Common myeloid progenitor, CD34-positive (primary cell): ENCODE measurements at places on chromosomes 3 and 15.

DNA sequence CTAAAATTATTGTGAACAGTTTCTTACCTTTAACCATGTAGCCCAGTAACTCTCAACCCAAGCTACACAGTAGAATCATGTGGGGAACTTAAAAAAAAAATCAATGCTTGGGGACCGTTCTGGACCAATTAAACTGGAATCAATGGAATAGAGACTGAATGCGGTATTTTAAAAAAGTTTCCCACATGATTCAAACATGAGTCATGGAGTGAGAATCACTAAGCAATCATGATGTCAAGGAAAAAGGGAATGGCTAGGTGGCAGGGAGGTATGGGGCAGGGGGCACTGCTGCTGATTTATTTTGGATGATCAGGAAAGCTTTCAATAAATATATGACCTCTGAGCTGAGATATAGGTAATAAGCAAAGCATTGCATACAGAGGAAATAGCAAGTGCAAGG, 250.5 kb upstream of the RORA start:
- DNase-seq: no peak

DNA sequence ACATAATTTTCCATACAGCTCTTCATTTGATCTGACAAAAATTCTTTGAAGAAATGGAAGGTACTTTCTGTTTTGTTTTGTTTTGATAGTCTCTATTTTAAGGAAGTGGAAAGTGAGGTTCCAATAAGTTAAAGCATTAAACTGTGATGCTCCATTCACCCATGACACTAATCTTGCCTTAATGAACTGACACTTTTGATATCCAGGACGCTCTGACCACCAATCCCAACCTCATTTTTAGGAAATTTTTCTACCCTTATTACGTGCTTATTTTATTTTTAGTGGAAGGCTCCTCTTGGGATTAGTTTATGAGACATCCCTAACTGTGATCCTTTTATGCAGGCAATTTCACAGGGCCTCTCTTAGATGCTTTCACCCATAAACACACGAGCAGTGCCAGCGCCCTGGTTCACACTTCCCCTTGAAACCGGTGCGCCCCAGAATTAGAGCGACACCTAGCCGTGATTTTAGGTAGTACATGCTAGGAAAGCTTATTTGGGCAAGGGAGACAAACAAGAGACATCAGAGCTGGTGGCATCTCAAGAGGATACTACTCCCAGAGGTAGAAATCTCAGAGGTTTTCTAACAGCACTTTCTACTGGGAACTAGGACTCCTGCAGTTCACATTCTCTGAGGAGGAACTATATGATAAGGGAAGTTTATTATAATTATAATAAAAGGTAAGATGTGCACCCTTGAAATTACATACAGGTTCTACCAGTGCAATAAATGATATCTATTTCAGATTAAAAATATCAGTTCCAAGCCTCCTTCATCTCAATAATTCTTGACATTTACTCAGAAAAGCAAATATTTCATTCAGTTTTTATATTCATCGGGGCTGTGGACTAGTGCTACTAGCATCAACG, 173.9 kb downstream of the SLC9A9 start:
- DNase-seq: peak; percentile 86

DNA sequence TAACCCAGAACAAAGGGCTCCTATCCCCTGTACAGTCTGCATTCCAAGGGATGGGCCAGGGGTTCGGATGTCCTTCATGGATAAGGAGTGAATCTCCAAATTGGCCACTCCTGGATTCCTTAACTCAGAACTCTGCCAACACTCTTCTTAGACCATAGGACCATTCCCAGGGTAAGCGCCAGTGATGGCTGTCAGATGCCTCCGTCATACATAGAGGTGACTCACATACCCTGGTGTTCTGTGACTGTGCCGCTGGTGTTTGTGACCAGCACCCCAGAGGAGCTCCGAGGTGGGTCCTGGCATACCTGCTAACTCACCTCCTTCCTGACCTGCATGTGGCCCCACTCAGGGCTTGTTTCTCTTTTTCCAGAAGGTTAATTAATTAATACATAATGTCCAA, 134.7 kb downstream of the KLF13 start:
- DNase-seq: no peak

- no peak for DNase-seq
These were observed 57.5 kb downstream of the KCNMB2 start for GRCh38 chr3:178593786-178594185.

DNA sequence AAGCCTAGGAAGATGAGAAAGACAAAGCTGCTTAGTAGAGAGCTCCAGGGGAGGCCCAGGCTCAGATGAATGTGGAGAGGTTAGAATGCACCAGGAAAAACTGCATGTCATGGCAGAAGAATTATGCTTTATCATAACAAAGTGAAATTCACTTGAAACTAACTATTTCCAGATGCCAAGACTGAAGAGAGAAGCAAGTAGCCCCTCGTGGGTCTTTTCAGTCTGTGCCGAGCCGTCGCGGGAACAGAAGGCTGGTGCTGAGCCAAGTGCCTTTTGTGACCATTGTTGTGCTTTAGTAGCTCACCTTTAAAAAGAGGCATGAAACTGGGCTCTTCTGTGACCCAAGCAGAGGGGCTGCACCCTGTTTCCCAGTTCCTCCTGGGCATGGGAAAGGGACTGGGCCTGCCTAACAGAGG, 73.2 kb downstream of the CHDH start:
- no peak for DNase-seq

DNA sequence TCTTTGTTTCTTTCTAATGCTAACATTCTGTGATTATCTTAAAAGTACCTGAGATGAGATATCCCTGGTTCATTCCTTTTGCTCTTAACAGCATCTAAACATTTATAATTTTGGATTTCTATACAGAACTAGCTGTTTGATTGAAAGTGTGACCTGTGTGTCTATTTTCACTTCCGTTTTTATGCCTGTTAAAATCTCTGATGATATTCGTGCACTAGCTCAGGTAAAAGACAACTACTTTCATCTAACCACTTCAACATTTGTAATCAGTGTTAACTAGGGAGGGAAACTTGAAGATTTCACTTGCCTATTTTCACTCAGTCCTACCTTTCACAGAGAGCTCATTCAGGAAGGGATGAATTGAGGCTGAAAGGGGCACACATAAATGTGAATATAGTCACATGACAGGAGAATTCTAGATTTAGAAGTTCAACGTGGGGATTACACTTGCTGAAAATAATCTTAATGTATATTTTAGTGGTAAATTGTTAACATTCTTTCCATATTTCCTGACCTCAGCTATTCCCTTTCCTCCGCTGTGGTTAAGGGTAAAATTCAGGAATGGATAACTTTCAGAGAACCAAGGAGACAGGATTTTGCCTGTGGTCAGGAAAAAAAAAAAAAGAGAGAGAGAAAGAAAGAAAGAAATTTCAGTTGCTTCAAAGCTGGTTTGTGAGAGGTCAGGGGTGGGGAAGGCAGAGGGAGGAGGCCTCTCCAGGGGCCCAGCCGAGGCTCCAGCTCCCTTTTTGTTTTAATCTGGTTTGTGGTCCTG, 159.8 kb upstream of the TSC22D2 start:
- DNase-seq: no peak

GRCh38 chr15:89192766-89193165, 28.6 kb downstream of the RLBP1 start:
- no peak for DNase-seq

DNA sequence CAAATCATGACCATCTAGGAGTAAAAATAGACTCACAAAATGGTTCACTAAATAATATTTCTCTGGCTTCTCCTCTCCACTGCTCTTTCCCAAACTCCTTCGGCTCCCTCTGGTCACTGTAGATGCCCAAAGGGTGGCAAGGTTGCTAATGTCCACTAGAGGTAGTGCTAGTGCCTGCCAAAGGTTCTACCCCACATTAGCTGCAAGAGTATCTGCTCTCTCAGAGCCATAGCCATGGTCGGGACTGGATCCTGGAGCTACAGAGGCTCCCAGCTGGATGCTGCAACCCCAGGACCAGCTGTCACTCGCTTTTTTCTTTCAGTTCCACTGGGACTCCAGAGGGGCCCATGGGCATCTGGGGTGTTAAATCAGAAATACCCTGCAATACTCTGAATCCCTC, 8.5 kb downstream of the HTR3D start:
- DNase-seq: no peak

DNA sequence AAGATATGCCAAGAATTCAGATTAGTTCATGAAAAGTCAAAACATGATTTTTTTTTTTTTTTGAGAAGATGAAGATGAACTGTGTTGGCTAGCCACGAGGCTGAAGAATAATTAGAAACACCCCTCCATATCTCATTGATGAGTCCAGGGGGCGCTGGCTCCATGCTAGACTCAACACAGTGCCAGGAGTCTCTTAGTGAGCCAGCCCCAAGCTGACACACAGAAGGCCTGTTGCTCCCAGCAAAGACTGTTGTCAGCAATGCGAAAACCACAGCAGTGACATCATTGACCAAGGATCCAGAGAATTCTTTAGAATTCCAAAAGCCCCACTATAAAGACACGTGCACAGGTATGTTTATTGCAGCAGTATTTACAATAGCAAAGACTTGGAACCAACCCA, 185.2 kb downstream of the ANXA2 start:
- peak; percentile 3 for DNase-seq

DNA sequence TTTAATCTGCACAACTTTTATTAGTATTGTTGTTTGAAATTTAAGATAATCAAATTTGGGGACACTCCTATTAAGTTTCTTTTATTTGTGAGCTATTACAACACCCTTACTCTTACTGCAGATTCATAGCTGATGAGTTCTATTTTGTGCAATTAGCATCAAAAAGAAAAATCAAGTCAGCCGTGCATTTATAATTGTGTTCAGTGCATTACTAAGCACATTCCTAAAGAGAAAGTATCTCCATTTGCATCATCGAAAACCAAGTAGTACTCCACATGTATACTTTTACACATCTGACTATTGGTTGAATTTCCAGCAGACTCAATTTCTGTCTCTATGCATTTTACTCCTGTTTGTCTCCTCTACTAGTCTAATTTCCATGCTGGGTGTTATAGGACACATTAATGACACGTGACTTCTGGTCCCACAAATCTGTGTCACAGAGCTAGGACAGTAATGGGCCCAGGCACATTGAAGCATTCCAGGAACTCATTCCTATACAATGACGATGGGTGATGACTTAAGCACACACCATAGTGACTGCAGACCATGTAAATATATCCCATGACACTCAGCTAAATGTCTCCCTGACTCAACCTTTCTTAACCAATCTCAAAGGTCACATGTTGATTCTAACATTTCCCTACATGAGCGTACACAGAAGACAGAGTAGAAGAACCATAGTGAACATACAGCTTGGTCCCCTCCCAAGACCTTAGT, 477.5 kb downstream of the LPP start:
- DNase-seq: no peak

- DNase-seq: no peak
These were observed 73.1 kb upstream of the GUCA1C start for GRCh38 chr3:109026821-109027220.

- DNase-seq: no peak
These were observed 24.8 kb downstream of the EFCC1 start for GRCh38 chr3:129025691-129026435.

GRCh38 chr15:70479056-70479455, 284.3 kb downstream of the UACA start:
- no peak for DNase-seq

DNA sequence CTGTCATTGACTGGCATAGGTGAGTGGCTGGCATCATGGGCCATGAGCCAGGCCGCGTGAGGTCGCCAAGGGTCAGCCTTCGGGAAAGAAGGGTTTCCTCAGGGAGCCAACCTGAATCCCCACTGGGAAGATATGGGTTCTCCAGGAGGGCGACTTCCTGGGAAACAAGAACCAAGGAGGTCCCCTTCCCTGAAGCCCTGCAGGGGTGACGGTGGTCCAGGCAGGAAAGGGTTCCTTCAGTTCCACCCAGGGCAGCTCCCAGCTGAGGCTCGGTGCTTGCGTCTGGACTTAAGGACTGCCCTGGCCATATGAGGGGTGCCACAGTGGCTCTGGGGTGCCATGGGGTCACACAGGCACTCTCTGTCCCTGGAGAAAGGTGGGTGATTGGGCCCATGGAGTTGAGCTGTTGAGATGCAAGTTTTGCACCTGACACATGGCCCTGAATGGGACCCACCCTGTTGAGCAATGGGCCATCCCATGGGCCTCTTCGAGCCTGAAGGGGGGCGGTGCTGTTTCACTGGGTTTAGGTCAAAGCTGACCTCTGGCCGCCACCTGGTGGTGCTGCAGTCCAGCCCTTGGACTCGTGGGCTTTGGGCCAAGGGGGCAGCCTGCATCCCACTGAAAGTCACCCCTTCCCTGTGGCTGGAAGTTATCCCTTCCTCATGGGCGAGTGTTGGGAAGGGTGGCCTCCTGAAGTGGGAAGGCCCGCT, 228.1 kb downstream of the SNRPN start:
- no peak for DNase-seq

DNA sequence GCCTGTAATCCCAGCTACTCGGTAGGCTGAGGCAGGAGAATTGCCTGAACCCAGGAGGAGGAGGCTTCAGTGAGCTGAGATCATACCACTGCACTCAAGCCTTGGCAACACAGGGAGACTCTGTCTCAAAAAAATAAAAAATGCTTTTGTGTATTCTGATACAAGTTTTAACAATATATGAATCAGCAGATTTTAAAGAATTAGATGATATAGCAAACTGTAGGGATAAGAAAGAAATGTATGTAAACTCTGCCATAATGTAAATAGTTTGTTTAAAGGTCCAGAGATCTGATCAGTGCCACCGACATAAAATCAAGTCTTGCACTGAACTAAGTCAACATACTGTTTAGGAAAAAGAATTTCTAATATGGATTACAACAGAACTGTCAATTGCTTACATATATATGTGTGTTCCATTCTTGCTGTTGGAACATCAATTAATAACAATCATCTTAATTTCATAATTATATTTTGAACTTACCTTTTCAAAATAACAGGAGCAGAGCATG, 208.3 kb downstream of the NEK10 start:
- DNase-seq: no peak

DNA sequence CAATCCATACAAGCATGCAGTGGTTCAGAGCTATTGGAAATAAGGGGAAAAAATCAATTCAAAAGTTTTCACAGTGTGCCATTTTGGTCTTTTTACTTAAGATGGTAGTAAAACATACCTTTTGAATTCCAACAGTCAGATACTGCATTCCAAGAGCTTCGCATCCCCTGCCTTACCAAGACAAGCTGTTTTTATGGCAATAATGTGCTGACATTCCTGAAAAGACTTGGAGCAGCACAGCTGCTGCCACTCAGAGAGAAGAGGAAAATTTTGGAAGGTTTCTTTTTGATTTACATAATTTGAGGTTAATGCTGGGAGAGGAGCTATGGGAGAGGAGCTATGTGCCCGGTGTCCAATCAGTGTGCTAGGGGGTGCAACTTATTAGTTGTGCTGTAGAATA, 148.3 kb downstream of the FEZF2 start:
- DNase-seq: no peak

- no peak for DNase-seq
These were observed 50.0 kb downstream of the PPARG start for GRCh38 chr3:12338595-12339546.

- peak; percentile 88 for DNase-seq
These were observed 10.2 kb downstream of the SNRK start for GRCh38 chr3:43296565-43296964.
